ENCODE measurements at places on chromosomes 6 and 20.

DNA sequence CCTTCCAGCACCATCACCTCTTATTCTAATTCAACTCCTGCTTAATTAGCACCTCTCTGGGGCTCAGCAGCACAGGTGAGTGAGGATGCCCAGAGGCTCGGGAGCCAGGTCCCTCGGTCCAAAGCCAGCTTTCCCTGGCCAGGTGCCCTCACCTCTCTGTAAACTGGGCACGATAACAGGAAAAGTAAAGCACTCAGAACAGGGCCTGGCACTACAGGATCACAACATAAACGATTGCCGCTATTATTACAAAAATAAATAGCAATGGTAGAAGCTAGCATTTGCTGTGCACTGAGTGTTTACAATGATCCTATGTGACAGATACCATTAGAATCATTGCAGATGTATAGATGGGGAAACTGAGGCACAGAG lies 2.6 kb downstream of the BPIFB2 start:
- DNase-seq: no peak

DNA sequence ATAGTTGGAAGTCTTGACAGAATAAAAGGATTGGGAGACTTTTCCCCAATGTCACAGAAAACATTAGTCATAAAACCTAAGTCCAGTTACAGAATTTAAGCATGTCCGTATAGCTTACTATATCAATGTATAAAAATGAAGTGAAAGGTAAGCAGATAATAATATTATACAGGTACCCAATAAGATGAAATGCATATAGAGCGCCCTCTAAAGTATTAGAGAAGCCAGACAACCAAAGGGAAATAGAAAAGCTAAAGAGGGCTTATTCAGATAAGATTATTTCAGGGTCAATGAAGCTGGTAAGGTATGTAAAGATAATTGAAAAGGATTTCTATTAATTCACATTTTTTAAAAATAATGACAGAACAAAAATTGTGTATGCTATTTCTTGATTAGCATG lies 947.7 kb upstream of the MAP3K7 start:
- DNase-seq: no peak

- DNase-seq: no peak
These were observed 27.7 kb upstream of the VEGFA start for GRCh38 chr6:43742285-43742684.

DNA sequence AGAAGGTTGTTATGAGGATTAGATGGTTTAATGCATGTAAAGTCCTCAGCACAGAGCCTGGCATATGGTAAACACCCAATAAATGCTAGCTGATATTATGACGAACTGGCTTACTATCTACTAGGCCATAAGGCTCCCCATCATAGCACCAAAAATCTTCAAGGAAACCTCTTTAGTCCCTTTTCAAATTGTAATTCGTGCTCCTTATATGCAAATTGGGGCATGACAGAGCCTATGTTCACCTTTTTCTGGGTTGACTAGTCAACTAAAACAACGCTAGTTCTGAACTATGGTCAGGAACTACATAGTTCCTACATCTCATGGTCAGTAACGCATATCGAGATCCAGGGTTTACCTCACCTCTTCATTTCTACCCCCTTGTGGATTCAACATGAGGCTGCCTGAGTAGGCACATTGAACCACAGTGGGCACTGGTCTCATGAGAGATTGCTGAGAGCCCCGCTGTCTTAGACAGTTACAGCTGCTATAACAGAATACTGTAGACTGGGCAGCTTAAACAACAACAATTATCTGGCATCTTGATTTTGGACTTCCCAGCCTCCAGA lies 97.2 kb upstream of the TNFAIP3 start:
- DNase-seq: no peak

GRCh38 chr6:9482030-9482738 lies 932.7 kb downstream of the TFAP2A start:
- peak; percentile 90 for DNase-seq

DNA sequence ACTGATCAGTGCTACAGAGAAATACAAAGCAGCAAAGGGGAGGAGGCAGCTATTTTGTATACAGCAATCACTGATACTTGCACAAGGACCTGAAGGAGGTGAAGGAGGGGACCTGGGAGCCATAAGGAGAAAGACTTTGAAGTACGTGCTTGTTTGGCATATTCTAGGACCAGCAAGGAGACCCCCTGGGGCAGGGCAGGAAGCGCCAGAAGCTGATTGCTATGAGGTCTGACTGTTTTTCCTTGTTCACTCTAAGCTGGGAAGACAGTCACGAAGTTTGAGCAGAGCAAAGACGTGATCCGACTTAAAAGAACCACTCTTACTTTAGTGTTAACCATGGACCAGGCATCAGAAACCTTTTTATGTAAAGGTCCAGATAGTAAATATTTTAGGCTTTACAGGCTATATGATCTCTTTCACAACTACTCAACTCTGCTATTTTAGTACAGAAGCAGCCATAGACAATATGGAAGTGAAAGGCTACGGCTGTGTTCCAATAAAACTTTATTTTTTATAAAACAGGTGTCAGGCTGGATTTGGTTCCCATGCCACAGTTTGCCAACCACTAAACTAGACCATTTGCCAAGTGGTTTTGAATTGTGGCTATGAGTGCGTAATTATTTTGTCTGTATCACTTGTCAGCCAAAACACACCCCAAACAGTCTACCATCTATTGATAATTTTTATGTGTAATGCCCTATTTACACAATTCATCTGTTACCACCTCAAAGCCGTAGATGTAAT lies 217.9 kb downstream of the PRL start:
- no peak for DNase-seq

DNA sequence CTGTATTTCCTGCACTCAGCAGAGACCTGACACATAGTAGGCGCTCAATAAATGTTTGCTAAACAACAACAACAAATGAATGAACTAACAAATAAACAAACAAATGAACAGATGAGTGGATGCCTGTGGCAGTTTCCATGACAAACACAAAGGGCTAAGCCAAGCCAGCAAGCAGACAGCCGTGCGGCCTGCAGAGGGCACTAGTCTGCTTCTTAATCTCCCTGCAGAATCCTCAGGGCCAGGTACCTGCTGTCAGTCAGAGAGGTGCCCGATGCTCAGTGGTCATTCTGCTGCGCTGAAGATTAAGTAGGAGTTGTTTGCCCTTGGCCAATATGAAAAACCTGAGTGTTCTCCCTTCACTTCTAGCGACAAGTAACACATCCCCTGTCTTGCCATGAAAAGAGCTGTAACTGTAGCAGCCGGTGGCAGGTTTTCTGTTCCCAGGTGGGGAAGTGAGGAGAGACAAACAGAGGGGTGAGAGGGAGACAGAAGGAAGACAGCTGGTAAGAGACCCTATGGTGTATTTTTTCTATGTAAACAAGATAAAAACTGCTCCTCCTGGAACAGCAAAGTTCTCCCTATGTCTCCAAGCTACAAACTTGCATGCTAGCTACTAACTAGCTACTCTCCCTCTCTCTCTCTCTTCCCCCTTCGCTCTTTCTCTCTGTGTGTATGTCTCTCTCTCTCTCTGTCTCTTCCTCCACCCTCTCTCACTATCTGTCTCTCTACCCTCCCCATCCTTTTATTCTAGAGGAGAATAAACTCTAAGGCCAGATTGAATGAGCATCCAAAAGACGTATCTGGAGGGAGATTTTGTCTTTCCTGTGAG lies at the start of gene MC3R:
Gene MC3R, plus strand, starts transcription at position 779 of the 829 bp plus-strand sequence. CDS start 112 bp downstream, outside the sequence.
- DNase-seq: peak; percentile 71

Measured in epithelial cell of esophagus (primary cell).